ENCODE measurements at places on chromosomes 13 and 19.

- no peak for DNase-seq
Measured at GRCh38 chr13:110125157-110125556, 181.8 kb downstream of the COL4A1 start.

GRCh38 chr19:12721656-12722565 lies 1.8 kb downstream of the TNPO2 start:
- peak; percentile 69 for DNase-seq

- DNase-seq: no peak
Measured at GRCh38 chr19:4199699-4200293, 17.3 kb downstream of the ANKRD24 start.

GRCh38 chr19:56683116-56683515 lies 11.6 kb upstream of the ZNF835 start:
- DNase-seq: no peak

DNA sequence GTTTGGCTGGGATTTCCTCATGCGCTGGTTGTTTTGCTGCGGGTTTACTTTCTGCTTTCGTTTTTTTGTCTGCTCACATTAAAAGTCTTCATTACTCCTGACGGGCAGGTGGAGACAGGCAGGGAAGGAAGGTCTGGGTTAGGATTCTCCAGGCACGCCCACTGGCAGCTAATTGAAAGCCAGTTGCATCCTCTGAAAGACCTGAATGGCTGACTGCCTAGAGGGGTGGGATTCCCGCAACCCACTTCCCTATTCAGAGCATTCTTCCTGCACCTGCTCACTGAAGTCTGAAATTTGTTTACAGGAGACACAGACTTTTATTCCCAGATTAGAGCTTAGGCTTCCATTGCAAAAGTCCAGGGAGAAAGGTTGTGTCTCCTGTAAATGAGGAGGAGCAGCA lies 172.0 kb downstream of the UQCRFS1 start:
- no peak for DNase-seq

GRCh38 chr13:19766591-19766990 lies 16.2 kb downstream of the PSPC1 start:
- DNase-seq: no peak

GRCh38 chr19:23399443-23399842 lies 4.2 kb upstream of the ZNF91 start:
- DNase-seq: no peak

GRCh38 chr13:40228496-40228895 lies 437.9 kb downstream of the FOXO1 start:
- no peak for DNase-seq

DNA sequence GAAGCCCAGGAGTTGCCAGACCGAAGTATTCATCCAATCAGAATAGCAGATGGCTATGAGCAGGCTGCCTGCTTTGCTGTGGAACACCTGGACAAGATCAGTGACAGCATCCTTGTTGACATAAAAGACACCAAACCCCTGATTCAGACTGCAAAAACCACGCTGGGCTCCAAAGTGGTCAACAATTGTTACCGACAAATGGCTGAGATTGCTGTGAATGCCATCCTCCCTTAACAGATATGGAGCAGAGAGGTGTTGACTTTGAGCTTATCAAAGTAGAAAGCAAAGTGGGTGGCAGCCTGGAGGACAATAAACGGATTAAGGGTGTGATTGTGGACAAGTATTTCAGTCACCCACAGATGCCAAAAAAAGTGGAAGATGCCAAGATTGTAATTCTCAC lies 250.3 kb upstream of the OBI1 start:
- no peak for DNase-seq

- no peak for DNase-seq
Measured at GRCh38 chr19:38035515-38036495, 128.8 kb downstream of the SIPA1L3 start.

DNA sequence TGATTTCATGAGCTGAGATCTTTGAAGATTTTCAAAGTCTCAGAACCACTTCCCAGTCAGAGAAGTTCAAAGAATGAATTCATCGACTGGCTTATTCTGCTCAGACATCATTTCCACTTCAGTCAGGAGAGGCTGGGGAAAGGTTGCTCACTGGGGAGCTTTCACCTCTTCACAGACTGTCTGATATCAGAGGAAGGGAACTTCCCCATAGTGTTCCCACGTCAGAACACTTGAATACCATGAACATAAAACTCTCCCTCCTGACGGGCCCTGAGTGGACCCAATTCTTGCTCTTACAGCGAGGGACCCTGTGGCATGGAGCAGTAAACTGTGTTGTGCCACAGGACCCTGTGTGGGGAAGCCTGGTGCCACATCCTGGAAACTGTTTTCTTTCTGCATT lies 492.6 kb downstream of the COG6 start:
- DNase-seq: peak; percentile 11

- no peak for DNase-seq
Measured at GRCh38 chr19:13521066-13521465, 14.8 kb upstream of the CACNA1A start.

DNA sequence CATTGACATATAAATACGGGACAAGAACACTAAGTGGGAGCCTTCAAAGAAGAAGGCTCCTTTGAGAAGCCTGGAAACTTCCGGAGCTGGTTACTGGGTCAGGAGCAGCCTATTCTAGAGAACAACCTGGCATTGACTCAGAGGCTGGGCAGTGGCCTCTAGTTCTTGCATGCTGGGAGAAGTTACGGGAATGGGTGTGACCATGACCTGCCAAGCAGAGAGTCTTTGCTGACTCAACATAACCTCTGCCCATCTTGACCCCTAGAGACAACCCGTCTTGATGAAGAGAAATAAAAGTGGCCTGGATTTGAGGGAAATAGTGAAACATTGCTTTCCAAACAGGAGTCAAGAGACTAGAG lies 21.0 kb downstream of the STARD13 start:
- DNase-seq: no peak

- peak; percentile 97 for DNase-seq
Measured at GRCh38 chr13:99501184-99501847, at the start of gene TM9SF2. TM9SF2 (plus strand) TSS chr13:99501472; CDS start chr13:99501607, 135 bp downstream.

- peak; percentile 82 for DNase-seq
Measured at GRCh38 chr13:22114630-22115311, 443.9 kb downstream of the FGF9 start.

DNA sequence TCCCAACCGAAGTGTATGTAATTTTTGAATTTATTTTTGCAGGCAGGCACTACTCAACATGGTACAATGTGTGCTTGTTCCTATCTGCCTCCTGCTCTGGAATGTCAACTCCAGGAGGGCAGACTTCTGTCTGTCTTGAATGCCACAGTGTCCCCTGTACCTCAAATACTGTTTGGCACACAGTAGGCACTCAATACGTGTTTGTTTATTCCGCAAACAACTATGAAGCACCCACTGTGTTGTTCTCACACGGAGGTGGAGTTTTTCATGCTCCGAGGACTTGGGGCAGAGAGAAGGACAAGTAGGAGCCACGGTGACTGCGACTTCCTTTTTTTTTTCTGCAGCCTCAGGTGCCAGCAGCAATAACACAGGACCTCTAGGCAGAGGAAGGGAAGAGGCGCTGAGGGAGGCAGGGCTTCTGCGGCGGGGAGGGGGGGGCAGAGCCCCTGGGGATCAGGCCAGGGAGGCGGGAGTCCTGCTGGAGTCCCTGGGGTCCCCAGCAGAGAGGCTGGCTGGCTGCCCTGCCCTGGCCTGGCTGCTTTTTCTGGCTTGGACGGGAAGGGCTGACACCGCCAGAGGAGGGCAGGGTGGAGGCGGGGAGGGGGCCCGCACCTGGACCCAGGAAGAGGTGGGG lies 29.3 kb upstream of the TNFAIP8L1 start:
- DNase-seq: no peak

DNA sequence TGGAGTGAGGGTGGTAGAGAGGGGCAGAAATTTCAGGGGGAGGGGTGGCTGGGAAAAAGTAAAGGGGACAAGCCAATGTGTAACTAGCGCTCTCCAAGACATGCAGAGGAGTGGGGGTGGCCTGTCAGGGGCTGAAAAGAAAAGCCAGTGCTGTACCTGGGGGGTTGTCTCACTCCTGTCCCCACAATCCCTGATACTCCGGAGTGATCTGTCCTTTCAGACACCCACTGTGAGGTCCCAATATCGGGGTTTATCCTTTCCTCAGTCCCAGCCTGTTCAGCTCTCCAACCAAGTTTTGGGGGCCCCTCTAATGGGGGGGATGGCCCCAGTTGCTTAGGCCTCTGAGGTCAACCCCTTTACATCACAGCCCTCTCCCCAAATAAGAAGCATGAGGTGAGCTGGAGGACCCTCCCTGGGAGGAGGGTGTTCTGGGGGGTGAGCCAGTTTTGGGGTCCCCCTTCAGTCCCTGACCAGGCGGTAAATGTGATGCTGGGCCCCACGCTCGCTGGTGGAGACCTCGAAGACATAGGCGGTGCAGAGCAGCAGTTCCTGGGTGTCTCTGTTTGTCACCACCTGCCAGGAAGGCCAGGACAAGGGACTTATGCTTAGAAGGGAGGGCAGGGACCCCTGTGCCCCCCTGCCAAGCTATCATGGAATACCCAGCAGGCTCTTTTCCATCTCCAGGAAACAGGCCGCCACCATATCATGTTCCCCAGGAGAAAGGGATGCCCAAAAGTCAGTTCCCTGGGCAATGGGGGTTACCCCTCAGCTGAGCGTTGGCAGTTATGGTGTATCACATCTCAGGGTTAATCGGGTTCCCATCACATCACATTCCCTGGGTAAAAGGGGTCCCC lies 5.9 kb downstream of the CD37 start:
- no peak for DNase-seq

DNA sequence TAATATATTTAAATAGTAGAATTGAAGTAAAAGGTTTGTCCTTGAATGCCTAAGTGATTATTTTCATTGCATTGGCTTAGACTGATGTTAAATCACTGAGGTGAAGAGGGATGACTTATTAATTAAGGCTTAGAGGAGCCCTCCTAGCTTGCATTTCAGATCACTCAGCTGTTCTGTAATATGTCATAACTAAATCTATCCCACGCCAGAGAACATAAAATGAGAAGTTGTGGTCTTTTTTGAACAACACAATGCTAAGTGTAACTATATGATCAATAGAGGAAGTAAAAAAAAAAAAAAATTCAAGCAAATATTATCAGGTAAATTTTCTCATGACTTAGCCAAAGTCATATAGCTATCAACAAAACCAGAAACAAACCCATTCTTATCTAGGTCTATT lies 752.2 kb downstream of the GPC5 start:
- DNase-seq: no peak

DNA sequence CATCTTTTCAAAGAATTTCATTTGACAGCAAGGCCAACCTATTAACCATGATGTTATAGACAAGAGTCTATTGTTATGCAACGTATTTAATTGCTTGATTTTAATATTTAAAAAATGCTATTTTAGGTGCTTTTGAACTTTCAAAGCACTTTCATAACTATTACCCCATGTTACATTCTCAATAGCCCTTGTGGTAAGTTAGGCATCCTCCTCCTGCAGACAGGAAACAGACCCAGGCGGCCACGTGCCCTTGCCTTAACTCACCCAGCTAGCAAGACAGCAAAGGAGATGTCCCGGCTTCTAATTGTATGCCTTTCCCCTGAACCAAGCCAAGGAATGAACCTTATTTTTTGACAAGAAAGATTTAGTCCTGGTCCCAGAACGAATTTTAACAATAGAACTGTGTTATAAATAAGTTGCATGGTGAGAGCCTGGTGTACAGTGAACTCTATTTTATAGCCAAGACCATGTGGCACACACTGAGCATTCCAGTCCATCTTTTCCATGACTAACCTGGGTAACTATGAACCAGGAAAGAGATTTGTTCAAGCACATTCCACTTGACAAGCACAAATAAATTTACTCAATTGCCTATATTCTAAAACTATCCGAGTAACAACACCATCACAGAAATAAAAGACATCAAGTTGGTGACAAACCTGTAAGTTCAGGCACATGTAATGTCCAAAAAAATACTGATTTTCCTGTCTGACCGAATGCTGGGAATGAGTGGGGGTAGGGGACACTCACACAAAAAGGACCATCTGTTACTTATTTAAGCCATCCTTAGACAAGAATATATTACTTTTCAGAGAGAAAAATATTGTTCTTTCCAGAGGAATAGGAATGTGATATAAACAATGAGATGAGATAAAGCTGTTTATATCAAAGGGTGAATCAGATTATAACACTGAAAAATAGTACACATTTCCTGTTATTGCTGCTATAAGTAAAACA lies 163.0 kb downstream of the EFNB2 start:
- no peak for DNase-seq

DNA sequence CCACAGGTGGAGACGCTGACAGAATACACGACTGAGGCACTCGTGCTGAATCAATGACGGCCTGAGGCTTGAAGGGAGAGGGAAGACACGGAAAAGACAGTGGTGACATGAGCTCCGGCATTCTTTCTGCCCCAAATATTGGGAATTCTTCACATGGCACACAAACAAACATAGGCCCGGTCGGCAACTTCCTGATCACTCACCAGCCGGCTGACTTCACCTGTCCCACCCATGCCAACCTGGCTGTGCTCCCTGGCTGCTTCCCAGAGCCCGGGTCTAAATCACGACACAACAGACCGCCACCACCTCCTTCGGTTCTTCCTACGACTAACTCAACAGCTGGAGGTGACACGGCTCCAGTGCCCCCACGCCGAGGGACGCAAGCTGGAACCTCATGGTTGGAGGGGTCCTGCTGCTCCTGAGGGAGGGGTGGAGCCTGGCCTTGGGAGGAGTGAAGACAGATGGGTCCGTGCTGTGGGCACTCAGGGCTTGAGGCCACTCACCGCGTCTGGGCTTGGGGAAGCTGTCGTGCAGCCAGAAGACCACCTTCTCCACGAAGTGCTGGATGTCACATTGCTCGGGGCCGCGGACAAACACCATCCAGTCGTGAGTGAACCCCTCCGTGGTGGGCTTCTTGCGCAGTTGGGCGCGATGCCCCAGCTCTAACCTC lies 9.6 kb downstream of the MLLT1 start:
- DNase-seq: no peak

GRCh38 chr19:28426730-28427225 lies 786.2 kb downstream of the UQCRFS1 start:
- no peak for DNase-seq

DNA sequence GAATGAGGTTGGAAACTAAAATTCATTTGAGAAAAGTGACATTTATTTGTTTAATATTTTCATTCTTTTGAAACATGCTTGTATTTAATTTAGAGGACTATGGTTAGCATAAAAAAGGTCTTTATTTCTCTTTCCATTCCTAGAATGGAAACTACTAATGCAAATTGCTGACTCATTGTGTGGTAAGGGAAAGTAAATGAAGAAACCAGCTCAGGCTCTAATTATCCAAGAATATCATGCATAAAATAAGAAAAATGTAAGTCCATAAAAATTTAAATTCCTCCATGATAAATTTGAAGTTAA lies 777.0 kb upstream of the SLITRK1 start:
- no peak for DNase-seq

DNA sequence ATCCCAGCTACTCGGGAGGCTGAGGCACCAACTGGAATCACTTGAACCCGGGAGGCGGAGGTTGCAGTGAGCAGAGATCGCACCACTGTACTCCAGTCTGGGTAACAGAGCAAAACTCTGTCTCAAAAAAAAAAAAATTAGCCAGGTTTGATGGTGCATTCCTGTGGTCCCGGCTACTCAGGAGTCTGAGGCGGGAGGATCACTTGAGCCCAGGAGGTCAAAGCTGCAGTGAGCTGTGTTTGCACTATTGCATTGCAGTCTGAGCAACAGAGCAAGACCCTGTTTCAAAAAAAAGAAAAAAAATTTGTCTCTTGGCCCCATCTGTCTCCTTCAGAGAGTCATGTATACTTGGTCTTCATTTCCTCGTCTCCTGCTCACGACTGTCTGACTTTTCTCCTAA lies 1.6 kb downstream of the CCDC97 start:
- DNase-seq: peak; percentile 33

Measured in CD4-positive, alpha-beta memory T cell (primary cell).